ENCODE measurements at places on chromosomes 11 and 22.

DNA sequence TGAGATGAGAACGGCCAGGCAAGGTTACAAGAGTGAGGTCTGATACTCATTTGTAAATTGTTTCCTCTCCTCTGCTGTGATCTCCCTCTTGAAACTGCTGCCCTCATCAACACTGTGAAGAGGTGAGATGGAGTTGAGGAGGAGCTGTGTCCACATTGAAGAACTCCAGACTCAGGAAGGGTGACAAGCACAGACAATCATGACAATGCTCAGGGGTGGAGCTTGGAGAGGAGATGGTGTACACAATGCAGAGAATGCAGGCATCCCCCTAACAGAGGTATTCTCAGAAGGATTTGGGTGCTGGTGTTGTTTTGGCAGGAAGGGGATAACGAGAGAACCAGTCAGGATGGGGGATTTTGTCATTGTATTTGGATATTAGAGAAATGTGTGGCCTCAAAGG is 21.5 kb upstream of the MMP7 start:
- DNase-seq: no peak

GRCh38 chr22:43260331-43261231 is 73.6 kb upstream of the TTLL12 start:
- DNase-seq: no peak

DNA sequence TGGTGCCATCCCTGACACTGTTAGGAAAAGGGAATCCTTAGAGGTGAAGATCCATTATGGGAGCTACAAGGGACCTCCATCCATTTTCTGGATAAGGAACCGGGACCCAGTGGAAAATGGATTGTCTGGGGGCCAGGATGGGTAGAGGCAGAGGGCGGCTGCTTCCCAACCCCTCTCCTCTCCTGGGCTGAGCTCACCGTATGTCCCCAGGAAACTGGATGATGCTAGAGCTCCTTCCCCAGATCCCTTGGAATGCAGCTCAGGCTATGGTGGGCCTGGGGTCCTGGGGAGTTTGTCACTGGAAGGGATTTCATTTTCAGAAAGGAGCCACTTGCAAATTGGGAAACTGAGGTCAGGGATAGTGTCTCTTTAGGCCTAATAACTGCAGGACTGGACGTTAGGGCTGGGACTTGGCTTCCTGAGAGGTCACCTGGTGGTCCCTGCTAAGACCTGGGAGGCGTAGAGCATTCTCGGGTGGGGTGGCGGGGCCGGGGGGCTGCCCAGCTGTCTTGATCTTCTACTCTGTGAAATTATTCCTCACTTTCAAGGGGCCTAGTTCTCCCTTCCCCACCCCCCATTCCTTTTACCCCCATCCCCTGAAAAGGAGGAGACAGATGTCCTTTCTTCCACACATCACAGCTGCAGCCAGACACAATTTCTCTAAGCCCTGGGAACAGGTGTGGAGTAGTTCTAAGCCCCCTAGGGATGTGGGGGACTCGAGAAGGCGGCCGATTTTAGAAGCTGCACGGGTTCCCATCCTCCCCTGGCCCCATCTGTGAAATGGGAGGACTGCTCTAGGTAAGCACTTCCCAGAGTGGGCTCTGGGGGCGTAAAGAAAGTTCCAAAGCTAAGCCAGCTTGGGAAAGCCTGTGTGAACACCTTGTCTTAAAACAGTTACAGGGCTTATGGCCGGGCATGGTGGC is 99.8 kb downstream of the PKNOX2 start:
- no peak for DNase-seq

DNA sequence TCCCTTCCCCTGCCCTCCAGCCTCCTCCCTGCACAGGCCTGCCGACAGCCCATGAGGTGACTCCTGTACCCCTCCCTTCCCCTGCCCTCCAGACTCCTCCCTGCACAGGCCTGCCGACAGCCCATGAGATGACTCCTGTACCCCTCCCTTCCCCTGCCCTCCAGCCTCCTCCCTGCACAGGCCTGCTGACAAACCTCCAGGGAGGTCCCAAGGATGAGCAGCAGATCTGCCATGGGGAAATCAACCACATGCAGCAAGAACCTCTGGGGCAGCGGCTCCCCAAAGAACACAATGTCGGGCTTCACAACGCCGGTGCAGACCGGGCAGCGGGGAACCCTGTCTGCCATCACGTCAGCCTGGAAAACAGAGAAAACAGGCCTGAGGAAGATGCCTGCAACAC is 12.3 kb downstream of the SIRT3 start:
- no peak for DNase-seq

DNA sequence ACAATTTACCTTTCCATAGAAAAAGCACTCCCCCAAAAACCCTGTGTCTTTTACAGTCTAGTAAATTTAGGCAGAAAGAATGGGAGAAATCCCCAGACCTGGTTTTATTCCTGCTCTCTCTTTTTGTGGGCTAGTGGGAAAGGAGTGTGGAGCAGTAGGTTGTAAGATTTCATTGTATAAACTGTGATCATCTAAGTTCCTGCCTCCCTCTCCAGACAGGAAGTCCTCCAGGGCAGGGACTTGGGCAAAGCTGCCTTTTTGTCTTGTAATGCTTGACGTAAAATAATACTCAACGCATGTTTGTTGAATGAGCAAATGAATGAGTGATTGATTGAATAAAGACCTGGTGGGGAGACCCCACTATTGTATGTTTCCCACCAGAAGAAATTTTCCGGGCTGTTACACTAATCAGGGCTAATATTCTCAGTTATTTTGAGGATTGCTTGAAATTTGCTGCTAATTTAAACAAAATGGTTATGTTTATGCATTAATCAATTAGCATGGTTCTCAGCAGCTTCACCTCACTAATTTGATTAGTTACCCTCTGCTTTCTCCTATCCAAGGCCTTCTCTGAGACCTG is 36.3 kb downstream of the CSNK2A3 start:
- peak; percentile 71 for DNase-seq

DNA sequence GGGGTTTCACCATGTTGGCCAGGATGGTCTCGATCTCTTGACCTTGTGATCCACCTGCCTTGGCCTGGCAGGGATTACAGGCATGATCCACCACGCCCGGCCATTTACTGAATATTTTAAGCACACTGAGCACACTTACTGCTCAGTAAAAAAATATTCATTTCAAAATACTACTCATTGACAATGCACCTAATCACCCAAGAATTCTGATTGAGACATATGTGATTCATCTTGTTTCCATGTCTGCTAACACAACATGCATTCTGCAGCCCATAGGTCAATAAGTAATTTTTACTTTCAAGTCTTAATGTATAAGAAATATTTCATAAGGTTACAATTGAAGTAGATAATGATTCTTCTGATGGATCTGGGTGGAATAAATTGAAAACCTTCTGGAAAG is 4.2 kb upstream of the OR52J3 start:
- no peak for DNase-seq

- no peak for DNase-seq
Observed at GRCh38 chr22:27620367-27621154, 181.0 kb downstream of the MN1 start.

DNA sequence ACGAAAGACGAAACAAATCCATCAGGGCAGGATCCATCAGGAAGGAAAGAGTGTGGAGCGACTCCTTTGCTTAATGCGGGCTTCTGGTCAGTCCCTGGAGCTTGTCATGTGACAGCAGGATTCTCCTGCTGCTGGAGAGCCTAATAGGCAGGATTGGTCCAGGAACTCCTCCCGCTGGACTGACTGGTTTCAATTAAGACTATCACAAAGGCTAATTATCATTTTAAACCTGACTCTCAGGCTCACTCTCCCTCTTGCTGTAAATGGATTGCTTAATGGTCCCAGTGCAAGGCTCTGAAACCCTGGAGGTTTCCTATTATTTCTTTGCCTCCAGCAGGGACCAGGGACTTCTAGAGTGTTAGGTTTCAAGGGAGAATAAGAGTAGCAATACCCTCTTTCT is 493.8 kb downstream of the NTM start:
- no peak for DNase-seq

GRCh38 chr11:134293119-134294113 is 17.2 kb downstream of the GLB1L3 start:
- no peak for DNase-seq

DNA sequence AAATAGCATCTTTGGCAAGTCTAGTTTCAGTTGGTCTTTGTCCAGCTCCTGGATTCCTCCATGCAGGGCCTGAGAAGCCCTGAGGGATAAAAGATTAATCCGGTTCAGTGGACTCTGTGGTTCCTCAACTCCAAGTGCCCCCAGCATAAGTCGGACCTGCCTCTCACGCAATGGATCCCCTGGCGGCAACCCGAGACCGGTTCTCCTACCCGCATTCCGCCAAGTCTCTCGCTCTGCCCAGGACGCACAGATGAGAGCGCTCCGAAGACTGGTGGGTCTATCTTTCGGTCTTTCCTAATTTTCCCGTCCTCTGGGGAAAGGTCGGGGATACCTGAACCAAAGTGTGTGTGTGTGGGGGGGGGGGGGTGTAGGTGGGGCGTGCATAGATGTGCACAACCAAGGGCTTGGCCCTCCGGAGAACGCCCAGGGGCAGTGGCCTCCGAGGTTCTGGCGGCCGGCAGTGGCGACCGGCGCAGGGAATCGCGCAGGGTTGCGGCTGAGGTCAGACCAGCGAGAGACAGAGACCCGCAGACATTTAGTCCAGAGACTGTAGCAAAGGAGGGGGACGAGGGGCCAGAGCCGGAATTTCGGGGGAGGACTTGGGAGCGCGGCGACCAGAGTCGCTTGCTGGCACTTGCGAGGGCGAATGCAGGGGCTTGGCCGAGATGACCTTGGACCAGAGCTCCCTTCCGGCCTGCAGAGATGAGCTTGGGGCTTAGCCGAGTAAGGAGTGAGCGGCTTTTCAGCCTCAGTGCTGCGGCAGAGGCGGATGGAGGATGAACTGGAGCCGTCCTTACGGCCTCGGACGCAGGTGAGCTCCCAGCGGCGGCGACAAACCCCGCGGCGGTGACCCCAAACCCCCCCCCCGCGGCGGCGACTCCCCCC is 712 bp upstream of the SLC2A11 start:
- DNase-seq: peak; percentile 72

GRCh38 chr11:117970400-117971024 is 15.7 kb upstream of the IL10RA start:
- DNase-seq: no peak

GRCh38 chr11:61598374-61598773 is 17.5 kb upstream of the SYT7 start:
- DNase-seq: no peak

DNA sequence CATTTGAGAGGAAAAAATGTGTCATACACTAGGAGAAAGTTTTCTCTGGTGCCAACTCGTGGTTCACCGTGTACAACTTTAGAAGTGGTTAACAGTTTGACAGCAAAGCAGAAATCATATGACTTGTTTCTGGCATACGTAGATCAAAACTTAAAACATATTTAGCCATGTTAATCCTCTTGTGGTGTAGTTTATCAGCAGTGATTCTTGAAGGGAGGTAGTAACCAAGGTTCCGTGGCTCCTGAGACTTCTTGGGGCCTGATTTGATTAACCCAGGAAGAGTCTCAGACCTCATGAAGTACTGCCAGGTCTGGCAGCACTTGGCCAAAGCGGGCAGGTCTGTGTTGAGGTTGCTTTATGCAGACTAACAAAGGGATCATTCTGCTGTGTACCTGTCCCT is 40.5 kb downstream of the SREBF2 start:
- no peak for DNase-seq

DNA sequence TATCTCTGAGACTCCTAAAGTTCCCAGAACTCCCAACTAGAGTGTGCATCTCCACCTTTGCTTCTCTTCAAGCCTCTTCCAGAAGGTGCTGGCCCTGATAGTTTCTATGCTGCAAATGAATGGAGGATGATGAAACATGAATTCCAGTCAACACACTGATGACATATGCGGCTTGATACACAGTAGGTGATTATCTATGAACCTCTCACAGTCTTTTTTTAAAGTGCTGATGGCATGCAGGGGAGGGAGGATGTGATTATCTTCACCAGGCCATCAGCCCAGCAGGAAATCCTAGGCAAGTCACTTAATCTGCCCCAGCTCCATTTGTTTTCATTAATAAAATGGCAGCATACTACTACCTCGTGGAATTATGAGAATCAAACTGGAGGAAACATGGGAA is 548.5 kb downstream of the SOX6 start:
- no peak for DNase-seq

DNA sequence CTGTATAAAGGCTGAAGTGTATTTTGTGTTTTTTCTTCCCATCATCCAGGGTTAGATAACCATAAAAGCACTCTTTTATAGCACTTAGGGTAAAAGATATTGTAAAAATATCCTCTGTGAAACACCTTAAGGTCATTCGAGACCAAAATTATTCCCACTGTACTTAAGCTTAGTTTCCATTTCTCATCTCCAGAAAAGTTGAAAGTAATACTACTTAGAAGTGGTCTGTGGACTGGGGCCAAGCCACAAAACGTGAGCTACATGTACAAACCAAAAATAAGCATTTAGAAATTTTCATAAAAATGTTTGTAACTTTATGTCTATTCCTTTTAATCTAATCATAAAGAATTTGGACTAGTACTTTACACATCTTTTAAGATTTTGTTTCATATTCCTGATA is 142.0 kb upstream of the NTM start:
- no peak for DNase-seq

DNA sequence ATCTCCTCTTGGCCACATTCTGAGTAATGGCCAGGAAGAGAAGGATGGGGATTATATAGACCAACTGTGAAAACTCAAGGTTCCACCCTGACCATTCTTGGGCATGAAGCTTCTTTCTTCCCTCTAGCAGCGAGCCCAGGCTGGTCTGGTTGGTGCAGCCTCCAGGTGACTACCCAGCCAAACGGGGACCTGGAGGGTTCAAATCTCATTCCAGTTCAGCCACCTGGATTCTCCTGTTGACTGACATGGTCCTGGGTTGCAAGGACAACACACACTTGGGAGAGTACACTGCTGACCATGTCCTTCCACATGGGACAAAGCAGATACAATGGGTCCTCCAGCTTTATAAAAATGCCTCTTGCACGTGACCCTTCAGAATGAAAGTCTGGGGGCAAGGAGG is 67.0 kb downstream of the SHANK2 start:
- DNase-seq: no peak

DNA sequence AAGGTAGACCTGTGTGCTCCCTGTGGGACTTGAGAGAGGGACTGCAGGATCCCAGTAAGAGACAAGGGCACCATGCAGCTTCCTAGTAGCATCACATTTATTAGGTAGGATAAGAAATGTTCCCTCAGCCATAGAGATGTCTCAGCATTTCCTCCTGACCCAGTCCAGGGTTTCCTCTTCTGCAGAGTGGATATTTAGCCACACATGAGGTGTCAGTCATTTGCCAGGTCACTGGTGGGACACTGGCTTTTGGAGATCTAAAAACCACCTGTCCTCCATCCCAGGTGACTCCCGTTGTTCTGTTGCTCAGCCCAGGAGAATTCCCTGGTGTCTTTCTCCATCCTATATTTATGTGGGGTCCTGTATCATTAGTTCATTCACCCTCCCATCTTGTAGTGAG is 117.5 kb upstream of the NNMT start:
- no peak for DNase-seq

GRCh38 chr11:74559934-74560309 is 32.5 kb upstream of the POLD3 start:
- peak; percentile 45 for DNase-seq

- no peak for DNase-seq
Observed at GRCh38 chr11:12279672-12280108, 97.7 kb upstream of the PARVA start.

DNA sequence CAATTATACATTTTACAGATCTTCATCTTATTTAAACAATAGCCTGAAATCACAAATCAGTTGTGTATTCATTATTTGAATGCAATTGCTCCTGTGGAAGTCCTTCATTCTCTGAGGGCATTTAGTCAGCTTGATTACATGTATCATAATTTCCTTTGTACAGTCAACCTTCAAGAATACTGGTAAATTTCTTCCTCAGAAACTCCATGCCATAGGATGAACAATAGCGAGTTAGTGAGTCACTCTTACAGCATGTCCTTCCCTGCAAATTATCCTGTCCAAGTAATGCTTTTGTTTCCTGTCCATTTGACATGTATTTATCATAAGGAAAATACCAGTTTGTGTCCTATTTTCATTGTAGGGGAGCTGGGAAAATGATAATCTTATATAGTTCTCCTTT is 3.8 kb downstream of the OR10S1 start:
- no peak for DNase-seq
